ENCODE measurements at places on chromosomes 13 and 19.
A peak's percentile ranks its signal among the peaks of the same experiment; 100 is the strongest.

GRCh38 chr13:51241720-51242119 lies 19.5 kb downstream of the FAM124A start:
- DNase-seq = no peak

DNA sequence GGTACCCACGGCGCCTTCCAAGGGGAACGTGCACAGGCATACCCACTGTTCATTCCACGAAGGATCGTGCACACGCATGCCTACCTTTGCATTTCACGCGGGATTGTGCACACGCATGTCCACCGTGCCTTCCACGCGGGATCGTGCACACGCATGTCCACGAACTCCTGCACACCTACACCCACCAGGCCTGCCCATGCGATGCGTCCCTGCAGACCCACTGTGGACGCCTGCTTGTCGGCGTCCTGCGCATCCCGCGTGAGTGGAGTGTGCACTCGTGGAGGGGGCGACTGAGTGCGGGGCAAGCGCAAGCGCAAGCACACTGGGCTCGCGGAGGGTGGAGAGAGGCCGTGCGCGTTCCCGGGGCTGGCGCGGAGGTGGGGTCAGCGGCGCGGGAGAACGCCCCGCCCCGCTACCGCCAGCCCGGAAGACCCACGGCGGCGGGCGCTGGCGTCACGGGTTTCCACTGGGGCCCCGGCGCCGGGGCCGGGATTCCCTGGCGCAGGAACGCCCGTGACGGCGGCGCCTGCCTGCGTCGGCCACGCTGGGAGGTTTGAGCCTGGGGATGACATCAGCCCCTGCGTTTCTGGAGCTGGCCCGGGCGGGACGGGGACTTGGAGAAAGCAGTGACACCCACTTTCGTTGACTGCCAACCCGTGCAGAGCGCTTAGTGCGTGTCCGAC lies 18.7 kb downstream of the GADD45B start:
- peak; percentile 26 for DNase-seq

DNA sequence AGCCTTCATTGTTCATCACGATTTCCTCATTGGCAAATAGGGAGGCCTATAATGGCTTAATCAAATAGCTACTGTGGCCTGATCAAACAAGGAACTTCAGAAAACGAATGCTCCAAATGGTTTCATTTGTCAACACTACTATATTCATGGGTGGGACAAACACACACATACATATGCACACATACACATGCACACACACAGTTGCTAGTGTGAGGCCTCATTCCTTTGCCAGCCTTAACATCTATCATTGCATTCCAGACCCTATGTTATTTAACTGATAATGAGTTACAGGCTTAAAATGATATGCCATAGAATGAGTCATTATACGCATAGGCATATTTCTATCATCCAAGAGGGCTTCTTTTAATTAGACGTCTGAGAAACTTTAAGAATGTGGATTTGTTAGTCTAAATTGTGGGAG lies 140.2 kb downstream of the KLF5 start:
- no peak for DNase-seq

DNA sequence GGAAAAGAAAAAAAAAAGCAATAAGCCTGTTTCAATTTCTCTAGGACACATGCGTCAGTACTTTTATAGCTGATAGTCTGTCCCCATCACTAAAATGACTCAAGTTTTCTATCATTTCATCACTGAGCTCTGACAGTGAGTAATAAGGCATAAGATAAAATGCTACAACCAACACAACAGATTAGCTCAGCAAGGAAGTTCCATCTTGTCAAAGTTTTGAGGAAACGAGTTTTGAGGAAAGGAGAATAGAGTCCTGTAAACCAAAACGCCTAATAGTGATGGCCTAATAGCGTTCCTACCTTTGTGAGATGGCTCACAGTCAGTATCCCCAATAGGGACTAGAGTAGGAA lies 145.1 kb downstream of the LACC1 start:
- no peak for DNase-seq

DNA sequence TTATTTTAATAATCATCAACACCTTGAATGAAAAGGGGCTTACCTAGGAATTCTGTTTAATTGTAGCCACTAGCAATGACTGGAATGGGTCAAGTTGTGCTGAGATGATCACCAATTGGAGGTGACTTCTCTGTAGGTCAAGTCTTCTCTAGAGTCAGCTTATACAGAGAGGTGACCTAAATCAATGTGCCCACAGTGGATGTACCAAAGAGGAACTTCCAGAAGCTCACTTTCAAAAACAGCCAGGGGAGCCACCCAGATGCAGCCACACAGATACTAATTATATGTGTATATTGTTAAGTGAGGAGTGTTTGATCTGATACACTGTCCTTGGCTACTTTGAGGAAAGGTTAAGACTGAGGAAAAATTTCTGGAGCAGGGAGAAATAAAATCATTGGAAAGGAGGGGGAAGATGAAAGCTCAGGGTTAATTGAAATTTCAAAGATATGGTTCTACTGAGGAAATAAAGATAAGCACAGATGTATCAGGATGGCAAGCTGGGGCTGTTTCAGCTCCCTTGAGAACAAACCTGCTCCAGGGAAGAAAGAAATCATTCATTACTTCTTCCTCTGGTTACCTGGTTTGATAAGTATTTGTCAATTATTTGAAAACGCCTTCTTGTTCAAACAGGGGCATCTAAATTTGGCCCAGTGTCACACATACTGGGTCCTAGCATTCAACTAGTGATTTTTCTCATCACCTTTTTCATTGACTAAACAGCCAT lies 5.1 kb downstream of the GPR183 start:
- no peak for DNase-seq

DNA sequence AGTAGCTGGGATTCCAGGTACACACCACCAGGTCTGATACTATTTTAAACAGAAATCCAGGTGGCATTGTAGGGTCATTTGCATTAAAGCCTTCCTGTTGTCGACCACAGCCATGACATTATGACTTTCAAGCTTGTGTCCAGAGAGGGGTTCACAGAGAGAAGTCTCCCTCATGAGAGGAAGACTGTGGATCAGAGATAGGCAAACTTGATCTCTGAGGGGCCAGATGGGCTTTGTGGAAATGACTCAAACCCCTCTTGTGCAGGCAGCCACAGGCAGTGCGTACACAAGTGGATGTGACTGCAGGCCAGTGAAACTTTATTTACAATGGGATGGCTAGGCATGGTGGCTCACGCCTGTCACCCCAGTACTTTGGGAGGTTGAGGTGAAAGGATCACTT lies 27.8 kb upstream of the F2RL3 start:
- no peak for DNase-seq

DNA sequence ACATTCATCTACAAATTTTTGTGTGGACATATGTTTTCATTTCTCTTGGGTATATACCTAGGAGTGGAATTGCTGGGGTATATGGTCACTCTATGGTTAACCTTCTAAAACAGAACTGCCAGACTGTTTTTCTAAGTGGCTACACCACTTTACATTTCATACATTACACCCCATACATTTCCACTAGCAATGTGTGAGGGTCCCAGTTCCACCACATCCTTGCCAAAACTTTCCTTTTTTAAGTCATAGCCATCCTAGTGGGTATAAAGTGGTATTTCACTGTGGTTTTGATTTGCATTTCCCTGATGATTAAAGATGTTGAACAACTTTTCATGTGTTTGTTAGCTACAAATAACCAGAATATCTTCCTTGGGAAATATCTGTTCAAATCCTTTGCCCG lies 336.1 kb downstream of the SHISA2 start:
- DNase-seq = no peak

DNA sequence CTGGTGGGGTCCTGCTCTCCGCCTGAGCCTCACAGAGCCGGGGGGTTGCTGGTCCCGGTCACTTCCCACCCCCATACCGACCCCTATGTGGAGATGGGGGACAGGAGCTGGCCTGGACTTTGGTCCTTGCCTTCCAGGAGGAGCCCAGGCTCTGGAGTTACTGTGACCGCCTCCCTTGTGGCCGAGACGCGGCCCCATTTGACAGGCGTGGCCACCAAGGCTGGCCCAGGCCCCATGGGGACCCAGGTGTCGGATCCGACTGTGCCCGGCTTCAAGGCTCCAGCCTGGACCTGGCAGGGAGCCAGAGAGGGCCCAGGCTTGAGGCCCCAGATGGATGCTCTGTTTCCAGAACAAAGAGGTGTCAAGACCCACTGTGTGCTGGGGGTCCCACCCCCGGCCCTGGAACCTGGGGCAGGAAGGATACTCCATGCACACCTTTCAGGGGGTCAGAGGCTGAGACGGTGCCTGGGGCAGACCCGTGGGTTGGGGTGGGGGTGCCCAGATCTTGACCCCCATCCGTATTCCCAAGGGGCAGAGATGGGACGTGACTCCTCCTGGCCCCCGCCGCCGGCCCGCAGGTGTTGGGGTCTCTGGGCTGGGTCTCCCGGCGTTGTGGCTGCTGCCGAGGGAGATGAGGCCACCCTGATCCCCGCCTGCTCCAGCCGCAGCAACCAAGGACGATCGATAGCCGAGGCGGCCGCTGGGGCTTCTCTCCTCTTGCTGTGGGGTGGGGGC lies 47.8 kb upstream of the TCF3 start:
- no peak for DNase-seq

DNA sequence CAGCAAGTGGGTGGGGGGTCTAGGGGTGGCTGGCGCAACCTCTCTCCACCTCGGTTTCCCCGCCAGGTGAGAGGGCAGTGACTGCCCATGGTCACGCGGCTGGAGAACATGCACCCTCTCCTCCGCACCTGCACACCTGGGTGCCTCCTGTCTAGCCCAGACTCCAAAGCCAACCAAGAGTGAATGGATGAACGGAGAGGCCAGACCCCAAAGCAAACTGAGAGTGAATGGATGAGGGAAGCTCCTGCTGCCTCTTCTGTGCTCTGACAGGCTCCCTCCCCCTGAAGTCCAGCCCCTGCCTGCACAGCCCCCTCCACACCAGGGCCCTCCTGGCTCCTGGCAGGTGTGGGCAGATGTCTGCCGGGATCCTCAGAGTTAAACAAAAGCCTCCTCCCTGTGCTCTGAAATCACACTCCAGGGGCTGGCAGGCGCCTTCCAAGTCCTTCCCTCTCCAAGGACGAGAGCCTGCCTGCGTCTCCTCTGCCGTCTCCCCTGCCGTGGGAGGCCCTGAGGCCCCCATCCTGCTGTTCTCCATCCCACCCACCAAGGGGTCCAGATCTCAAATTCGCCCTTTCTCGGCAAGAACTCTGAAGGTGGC lies 2.2 kb downstream of the SBNO2 start:
- no peak for DNase-seq

Data from hippocampal formation (tissue), 2 donors.